ENCODE measurements at places on chromosomes 7 and 10.

DNA sequence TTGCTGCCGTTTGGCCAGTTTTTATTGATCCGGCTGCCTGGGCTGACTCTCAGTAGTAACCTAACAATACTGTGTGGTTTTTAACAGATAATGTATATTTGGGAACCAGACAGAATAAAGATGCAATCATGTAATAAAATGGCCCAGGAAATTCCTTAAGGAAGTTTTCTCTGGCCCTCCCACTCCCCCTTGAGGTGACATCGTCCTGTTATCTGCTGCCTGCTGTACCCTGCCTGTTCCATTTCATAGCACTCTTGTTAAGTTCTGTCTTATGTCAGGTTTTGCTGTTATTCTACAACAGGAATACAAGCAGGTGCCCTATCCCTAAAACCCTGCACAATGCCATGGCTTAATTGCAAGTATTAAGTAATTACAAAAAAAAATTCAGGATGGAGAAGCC, 12.5 kb downstream of the ITGB8 start:
- DNase-seq: no peak

- peak; percentile 72 for DNase-seq
Observed at GRCh38 chr7:38307640-38308039, 34.2 kb upstream of the TARP start.

GRCh38 chr7:14125998-14126397, 136.5 kb upstream of the ETV1 start:
- DNase-seq: no peak

- DNase-seq: no peak
Observed at GRCh38 chr10:28320090-28320489, 17.2 kb upstream of the MPP7 start.

- peak; percentile 79 for DNase-seq
Observed at GRCh38 chr10:50260791-50261281, 9.5 kb upstream of the ASAH2 start.

DNA sequence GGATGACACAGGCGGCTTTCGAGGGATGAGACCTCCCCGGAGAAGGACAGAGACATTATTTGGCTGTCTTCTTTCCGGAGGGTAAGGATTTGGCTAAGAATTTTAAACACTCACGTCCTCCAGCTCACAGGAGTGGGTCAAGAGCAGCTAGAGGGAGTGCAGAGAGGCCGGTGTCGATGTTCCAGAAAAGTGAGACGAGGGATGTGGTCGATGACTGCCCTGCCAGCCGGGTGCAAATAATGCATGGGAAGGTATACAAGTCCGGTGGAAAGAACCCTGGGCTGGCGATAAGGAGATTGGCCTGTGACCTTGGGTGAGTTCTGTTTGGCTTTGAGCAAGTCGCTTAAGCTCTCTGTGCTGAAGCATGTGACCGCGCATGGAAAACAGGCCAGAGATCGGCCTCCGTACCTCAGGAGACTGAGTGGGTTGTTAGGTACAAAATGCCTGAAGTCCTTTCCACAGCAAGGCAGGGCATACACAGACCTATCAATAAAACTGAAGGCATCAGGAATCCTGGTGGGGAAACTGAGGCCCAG, 149.1 kb downstream of the UBE2H start:
- no peak for DNase-seq

DNA sequence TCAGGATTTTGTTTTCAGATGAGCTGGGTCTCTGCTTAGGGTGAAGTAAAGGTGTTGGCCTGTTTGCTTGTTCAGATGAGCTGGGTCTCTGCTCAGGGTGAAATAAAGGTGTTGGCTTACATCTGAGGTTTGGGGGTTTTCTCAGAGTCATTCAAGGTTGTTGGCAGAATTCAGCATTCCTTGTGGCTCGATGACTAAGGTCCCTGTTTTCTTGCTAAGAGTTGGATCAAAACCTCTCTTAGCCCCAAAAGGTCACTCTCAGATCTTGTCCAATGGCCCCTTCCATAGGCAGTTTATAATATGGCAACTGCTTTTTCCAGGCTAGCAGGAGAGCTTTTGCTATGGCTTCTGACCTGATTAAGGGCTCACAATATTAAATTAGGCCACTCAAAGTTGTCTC, 106.6 kb downstream of the ADAM22 start:
- DNase-seq: no peak

DNA sequence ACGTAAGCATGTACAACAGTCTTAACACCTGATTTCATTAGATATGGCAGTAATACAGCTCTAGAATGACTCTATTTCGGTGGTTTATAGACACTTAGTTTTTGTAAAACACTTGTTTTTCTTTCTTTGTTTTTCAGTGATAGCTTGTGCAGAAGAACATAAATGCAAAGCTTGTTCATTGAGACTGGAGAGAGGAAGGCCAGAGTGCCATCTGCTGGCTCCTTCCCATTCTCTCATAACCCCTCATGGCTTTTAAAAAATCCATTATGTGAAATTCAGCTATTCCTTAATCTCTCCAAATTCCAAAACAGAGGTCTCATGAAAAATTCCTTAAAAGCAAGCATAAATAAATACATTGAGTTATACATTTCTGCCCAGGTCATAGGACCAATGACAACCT, 76.3 kb downstream of the CACNB2 start:
- DNase-seq: peak; percentile 60

- DNase-seq: no peak
Observed at GRCh38 chr7:1666823-1667565, 3.1 kb upstream of the ELFN1 start.

DNA sequence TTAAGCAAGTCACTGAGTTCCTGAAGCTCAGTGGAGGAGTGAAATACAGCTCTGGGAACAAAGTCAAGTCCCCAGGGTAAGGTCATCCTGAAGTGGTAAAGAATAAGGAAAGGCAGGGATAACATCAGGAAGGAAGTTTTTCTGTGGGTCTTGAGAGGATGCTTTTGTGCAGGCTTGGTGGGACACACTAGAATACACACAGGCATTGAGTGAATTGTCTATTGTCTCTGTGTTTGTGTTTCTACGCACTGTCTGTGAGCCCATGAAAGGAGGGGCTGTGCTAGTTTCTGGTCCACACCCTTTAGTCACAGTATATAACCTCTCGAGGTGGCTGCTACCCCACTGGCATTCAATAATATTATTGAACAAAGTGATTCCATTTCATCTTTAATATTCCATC, 95.8 kb upstream of the ABCB5 start:
- no peak for DNase-seq

GRCh38 chr7:5677538-5678294, 103.7 kb downstream of the RNF216 start:
- peak; percentile 39 for DNase-seq

- DNase-seq: no peak
Observed at GRCh38 chr10:119292968-119293760, 85.8 kb downstream of the GRK5 start.

DNA sequence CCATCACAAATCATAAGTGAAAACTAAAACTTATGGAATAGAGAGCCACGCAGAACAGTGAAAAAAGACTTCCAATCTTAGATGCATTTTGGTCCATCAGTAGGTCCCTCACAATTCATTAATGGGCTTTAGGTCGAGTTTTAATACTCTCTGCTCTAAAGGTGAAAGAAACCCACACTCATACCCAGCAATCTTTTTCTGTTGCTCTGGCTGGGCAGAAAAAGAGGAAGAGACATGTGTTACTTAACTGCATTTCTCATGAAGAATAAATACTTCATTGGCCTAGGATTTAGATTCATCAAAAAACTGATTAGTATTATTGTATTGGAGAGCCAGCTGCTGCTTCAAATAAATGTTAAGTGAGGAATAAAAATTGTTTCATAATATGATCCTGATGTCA, 645.7 kb downstream of the PHTF2 start:
- DNase-seq: no peak
